ENCODE measurements at places on chromosomes 5 and 9.

DNA sequence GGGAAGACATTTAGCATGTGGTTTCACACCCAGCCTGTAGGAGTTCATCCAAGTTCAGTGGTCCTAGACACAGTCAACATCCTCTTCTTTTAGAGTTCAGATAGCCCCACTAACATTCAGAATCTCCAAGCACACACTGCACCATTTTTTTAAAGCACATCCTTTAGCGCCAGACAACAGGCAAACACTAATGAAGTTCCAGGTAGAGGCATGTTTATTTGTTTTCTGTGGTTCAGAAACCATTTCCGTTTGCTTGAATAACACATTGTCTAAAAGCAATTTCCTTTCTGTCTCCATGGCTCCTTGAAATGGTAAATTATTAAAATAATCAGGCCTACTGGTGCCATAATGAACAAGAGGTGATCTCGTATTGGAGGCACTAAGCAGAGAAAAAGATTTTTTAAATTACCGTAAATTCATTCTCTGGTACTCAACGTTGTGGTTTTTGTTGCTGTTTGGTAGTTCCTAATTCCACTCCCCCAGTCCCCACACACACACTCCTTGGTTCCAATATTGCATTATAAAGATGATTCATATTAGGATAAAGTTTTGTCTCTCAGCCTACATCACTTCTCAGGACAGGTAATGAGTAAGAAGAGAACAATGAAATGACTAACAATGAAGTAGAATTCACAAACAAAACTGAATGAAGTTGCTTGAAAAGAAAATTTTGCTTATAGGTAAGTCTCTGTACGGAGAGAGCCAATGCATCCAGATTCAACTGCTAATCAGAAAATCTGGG, 153.1 kb downstream of the PCSK1 start:
- no peak for DNase-seq

GRCh38 chr9:34392511-34392910, 15.8 kb upstream of the MYORG start:
- DNase-seq: no peak

- no peak for DNase-seq
Measured at GRCh38 chr9:109561137-109561536, 63.0 kb upstream of the PTPN3 start.

DNA sequence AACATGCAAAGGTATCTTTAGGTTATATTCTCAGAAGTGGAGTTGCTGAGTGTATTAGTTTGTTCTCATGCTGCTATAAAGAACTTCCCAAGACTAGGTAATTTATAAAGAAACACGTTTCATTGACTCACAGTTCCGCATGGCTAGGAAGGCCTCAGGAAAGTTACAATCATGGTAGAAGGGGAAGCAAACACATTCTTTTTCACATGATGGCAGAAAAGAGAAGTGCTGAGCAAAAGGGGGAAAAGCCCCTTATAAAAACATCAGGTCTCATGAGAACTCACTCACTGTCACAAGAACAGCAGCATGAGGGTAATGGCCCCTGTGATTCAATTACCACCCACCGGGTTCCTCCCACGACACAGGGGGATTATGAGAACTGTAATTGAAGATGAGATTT, 163.6 kb upstream of the PRLR start:
- DNase-seq: no peak

DNA sequence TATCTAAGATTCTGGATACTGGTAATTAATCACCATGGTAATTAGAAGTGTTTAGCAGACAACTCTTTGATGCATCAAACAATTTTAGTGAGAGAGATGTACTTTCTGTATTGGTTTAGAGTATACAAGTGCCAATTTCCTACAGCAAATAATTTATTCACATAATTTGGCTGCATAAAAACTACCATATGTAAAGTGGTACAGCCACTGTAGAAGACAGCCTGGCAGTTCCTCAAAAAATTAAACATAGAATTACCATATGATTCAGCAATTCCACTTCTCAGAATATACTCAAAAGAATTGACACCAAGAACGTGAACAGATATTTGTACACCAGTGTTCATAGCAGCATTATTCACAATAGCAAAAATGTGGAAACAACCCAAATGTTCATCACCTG, 36.2 kb downstream of the PHAX start:
- no peak for DNase-seq

DNA sequence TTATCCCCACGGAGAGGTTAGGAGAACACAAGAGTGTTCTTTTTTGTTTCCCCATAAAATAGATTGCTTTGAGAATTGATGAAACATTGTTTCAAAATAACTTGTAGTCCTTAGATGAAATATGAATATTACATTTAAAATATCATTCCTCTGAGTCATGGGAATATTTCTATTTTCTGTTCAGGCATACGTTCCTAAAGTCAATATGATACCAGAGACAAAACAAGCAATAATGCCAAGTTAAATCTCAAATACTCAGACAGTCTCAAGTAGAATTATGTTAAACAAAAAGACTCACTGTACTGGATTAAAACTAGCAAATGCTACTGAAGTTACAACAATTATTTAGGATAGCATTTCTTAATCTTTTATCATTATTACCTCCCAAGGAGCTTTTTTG, 111.7 kb upstream of the C6 start:
- DNase-seq: no peak

Data from stimulated activated CD4-positive, alpha-beta T cell treated with anti-CD3 and anti-CD28 coated beads, Interleukin-12 subunit alpha, Interleukin-12 subunit beta, amount 100 ng/mL, for 4 hours (primary cell).